ENCODE measurements at places on chromosomes 3 and 15.

DNA sequence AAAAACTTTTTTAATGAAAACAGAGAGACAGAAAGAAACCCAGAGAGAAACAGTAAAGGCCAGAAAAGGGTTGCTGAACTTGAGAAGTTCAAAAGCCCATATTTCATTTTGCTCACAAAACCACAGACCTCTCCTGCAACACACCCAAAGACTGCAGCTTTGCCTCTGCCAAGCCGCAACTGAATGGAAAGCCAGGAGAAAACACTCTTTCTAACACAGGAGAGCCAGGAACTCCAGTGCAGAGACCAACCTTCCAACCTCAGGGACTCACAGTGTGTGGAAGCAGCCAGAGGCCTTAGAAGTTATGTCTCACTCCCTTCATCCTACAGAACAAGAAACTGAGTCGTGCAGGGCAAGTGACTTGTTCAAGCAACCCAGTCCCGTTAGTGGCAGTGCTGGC, 163.1 kb upstream of the HES1 start:
- DNase-seq: no peak

- no peak for DNase-seq
These were observed 337.8 kb upstream of the DNAJC19 start for GRCh38 chr3:181327349-181327748.

- no peak for DNase-seq
These were observed 33.5 kb upstream of the SLC6A6 start for GRCh38 chr3:14368885-14369284.

GRCh38 chr15:50082066-50082465, 37.0 kb downstream of the ATP8B4 start:
- DNase-seq: no peak

DNA sequence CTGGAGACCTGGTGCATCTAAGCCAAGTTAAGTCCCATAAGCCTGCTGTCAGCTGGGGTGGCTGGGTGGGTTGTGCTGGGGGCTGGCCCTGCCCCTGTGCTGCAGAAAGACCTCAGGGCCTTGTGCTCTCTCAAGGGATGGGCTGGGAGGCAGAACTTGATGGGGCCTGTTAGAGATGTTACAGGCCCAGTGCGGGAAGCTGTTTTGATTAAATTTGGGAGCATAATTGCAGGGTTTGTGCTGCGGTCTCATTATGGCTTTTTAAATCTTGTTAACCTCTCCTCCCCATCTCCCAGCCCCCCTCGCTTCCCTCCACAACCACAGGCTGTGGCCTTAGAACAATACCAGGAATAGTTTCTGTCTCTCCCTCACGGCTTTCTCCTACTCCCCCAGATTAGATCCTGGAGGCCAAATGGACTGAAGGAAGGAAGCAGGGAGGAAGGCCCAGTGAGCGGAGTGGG, 87.6 kb upstream of the TLE3 start:
- no peak for DNase-seq

DNA sequence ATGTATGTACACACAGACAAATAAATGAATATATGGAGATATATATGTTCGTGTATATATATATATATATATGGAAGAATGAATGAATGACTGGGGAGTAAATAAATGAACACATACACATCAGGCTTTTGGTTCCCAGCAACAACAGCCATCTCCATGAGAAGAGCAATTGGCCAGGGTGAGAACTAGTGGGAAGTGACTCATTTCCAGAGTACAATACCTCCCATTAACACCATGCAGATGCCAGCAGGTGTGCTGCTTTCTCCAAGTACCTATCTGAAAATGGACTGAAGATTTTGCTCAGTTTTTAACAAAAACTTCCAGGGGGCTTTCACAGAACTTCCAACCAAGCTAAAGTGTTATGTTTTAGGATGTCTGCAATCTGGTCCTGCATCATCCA, 179.8 kb upstream of the SLC2A2 start:
- DNase-seq: no peak

DNA sequence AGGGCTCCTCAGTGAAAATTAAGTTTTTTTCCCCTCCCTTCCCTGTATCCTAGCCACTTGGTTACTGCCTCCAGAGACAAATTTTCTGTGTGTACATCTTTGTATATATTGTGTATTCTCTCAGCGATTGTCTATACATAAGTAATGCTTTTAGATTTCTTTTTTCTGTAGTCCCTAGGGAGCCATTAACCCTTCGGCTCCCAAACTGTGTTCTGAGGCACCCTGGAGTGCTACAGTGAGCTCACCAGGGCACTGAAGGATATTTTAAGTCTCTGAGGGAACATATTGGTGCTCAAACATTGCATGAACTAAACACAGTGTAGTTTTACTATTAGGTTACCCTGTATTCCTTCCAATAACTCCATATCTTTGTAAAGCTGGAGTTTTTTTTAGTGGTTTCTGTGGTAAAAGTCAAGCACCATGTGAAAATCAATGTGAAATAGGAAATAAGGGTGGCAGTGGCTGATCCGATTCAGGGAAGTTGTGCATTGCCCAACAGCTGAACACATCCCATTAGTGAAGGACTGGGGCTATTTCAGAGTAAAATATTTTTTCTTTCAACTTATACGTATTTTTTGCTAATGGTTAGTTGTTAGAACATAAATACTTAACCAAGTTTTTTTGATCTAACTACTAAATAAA, 43.0 kb downstream of the USP13 start:
- no peak for DNase-seq
